ENCODE measurements at places on chromosomes 16 and 17.

DNA sequence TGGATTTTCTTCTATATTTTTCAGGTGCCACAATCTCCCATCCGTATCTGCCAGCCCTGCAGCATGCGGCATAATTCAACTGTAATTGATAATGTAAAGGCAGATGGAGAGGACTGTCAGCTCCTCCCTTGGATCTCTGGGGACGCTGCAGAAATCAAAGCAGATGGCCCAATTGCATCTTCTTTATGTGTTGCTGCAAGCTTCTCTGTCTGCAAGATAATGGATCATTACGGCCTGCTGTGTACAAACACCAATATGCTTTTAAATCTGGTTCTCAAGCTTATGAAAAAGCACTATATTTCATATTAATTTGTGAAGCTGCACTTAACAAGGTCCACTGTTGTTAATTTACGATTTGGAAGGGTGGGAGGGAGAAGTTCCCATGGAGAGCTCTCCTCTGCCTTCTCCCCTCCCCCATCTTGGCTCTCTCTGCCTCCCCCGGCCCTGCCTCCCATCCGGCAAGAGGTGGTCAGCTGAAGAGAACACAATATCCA lies 607.5 kb downstream of the TOX3 start:
- DNase-seq, result peak; percentile 99

GRCh38 chr17:66152756-66153155 lies 39.2 kb downstream of the CEP112 start:
- DNase-seq, result no peak

DNA sequence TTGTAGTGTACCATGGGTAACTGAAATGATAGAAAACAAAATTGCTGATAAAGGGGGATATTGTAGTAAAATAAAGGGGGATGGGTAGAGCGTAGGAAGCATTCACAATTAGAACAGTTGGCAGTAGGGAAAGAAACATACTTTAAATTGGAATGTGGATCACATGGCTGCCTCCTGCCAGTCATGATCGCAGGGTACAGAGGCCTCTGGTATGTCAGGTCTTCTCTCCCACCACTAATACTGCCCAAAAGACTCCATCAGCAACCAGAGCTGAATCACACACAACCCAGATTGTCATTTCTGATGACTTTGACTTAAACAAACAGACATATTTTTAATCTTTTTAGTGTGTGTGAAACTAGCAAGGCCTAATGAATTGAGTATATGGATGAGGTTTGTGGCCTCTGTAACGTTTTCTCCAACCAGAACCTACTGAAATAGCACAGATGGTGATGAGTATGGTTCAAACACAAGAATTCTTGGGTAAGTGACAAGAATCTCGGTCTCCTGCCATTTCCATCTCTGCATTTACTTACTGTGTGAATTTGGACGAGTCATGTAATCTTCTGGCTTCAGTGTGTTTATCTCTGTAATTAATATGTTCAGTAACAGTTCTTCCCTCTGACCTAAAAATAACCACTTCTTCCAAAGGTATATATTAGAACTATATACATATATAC lies 112.6 kb downstream of the USP22 start:
- DNase-seq, result no peak

DNA sequence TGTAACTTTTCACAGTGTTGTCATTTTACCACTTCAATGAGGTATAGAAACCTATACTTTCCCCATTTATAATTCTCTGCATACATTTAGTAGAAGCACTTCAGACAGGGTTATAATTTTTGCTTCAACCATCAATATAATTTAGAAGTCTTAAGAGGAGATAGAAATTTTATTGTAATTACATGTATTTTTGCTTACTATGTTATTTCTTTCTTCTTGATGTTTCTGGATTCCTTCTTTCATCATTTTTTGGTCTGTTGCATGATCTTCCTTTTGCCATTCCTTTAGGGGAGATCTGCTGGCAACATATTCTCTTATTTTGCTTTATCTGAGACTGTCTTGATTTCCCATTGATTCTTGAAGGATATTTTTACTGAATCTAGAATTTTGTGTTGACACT lies 31.1 kb downstream of the SPECC1 start:
- DNase-seq, result no peak

- DNase-seq, result peak; percentile 93
Observed at GRCh38 chr16:15644267-15644961, 1.5 kb upstream of the MARF1 start.

- DNase-seq, result no peak
Observed at GRCh38 chr16:49497466-49497865, 123.9 kb downstream of the C16orf78 start.

DNA sequence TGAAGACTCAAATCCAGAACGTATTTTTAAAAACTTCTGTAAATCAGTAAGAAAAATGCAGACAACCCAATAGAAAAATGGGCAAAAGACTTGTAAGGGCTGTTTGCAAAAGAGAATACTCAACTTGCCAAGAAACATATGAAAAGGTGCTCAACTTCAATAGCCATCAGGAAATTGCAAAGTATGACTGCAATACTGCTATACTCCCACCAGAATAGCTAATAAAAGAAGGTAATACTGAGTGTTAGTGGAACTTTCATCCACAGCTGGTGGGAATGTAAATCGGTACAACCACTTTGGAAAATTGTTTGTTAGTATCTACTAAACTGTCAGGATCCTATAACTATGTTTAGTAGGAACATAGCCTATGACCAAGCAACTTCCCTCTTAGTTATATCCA lies 48.1 kb downstream of the TBX4 start:
- no peak for DNase-seq

- DNase-seq, result no peak
Observed at GRCh38 chr17:311119-311782, 41.4 kb downstream of the RPH3AL start.
